ENCODE measurements at places on chromosomes 2 and 18.

DNA sequence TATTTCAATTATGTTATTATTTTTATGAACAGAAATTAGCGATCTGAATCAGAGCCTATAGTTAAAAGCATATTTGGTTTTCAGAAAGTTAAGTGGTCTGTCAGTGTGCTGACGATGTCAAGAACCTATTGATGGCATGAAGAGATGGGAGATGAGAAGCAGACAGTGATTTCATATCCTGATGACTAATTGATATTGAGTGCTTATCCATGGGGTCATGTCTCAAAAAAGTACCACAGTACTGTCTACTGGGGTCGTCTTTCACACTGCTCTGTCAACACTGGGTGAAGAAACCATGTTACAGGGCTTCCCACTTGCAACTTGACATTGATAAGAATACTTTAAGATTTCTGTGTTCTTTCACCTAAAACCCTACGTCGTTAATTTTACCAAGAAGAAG, 297.1 kb downstream of the AFF3 start:
- no peak for DNase-seq

DNA sequence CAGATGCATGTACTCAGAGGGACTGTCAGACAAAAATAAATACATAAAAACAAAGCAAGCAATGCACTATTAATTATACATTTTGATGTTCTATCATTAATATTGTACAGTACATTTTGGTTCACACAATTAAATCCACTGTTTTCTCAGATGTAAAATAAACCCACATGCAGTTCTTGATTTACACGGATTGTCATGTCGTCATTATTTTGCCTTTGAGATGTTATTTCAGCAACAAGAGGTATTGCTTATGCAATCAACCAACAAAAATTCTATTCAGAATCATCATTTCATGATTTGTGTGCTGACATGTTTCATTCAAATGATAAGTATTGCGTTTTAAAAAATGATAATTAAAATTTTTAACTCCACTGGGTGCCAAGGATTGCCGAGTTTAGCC, 79.2 kb downstream of the TSHZ1 start:
- no peak for DNase-seq

DNA sequence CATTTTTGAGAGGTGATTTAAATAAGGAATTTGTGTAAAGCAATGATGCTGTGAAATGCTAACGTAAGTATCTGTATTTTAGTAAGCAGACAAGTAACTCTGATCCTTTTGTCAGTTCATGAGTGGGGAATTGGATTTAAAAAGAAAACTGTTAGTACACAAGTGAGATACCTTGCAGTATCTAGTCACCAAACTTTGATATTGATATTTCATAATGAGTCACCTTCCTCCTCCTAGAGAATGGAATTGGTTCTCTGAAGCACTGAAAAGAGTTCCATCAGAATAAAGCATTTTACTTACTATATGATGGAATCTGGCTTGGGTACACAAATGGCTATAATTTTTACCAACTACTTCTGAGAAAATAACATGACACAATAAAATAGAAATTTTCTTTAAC, 232.2 kb downstream of the ZNF804A start:
- DNase-seq, result no peak

GRCh38 chr18:7953095-7953958, 386.2 kb downstream of the PTPRM start:
- no peak for DNase-seq

GRCh38 chr2:174605687-174606086, 8.1 kb upstream of the WIPF1 start:
- no peak for DNase-seq

DNA sequence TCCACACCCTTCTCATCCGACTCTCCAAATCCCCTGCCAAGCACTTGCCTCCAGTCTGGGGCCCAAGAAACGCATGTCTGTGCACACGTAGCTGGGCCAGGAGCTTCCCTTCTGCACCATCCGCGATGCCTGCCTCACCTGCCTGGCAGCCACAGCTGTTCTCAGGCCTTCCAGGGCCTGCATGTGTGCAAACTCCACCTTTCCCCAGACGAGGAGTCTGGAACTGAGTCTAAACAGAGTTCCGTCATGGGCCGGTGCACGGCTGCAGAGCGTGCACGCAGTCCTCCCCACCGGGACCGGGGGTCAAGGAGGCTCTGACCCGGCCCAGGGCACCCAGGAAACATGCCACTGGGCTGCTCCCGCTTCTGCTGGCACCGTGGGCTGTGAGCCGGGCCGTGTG, 66.8 kb upstream of the SALL3 start:
- no peak for DNase-seq

GRCh38 chr2:216735086-216735485, 39.7 kb upstream of the IGFBP5 start:
- DNase-seq, result no peak

- DNase-seq, result no peak
These were observed 1273.5 kb upstream of the CRIM1 start for GRCh38 chr2:35082072-35082471.

DNA sequence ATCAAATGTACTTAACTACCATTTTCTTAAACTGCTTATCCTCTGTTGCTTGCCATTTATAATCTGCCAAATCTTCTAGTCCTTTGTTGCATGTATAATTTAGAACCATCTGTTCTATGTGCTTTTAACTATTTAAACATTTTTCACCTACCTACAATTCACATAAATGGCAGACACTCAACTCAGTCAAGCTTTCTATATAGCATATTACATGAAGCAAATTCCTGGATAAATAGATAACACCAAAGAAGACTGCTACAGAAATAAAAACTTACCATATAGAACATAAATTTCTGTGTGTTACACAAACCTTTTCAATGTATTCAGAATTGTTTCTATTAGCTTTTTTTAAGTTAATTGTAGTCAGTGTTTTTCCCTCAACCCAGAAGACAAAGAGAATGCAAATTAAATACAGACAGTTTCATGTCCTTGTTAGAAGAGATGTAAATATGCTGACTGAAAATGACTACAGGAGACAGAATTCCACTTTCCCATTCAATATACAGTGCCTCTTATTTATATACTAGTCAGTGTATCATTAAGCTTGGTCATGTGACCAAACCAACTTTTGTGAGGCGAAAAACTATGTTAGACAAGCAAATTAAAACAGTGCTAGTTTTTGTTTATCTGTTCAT, 2.6 kb downstream of the BAZ2B start:
- DNase-seq, result no peak

- no peak for DNase-seq
These were observed 38.2 kb downstream of the UBR3 start for GRCh38 chr2:169865492-169865891.

DNA sequence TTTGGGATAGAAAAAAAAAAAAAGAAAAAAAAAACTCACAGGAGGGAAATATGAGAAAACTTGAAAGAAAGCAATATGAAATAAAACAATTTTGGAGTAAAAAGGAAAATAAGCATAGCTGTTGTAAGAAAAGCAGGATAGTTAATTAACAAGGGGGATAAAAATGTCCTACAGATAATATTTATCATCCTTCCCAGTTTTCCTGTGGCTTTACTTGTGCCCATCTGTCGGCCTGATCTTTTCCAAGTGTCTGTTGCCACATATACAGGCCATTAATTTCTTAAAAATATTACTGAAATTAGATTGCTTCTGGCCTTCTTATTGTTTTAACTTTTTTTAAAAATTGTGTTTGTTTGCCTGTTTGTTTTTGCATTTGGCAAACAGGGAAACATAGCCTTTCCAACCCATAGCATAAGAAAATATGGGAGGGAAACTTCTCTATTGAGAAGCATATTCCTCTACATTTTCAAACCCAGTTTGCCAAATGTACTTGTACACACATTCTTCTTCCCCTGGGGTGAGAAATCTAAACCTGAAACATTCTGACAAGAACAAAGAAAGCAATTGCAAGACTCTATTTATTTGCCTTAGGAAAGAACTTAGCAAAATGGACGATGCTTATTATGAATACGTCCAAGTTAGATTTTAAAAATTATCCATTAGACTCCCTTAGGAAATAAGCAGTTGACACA, 272.3 kb downstream of the CDH20 start:
- no peak for DNase-seq

All from LoVo (cell line).